Dorsolateral prefrontal cortex (tissue), 122 donors: ENCODE measurements at places on chromosomes 7 and 10.

DNA sequence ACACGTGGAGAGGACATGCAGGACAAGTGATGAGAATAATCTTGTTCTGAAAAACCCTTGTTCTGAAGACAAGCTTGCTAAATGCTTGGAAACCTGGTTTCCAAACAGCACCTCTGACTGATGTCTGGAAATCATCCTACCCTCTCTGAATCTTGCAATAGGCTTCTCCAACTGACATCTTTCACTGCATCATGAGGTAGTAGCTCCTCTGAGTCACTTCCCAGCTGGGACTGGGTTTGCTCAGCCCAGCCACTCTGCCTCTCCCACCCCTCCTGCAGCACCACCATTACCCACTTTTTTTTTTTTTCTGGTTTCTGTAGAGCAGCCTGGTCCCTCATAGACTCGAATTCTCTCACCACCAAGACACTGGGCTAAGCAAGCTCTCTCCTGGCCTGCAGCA is 919.8 kb downstream of the GRID1 start:
- DNase-seq: no peak

DNA sequence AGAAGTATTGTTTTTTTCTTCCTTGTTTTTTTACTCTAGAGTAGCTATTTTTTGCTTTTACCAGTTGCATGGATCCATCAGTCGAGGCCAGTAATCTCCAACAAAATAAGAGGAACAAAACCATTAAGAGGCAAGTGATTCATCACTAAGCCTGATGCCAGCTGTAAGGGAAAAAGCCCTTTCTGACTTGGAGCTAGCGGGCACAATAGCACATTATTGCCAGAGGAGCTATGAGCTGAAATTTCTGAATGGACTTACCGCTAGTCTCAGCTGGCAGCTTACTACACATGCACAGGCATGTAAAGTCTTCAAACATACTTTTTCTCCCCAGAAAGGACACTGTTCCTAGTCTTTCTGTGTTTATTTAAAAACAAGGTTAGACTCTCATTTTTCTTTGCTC is 41.6 kb upstream of the PTPRZ1 start:
- DNase-seq: no peak

- no peak for DNase-seq
Observed at GRCh38 chr7:135164357-135165061, 6.0 kb downstream of the CYREN start.

DNA sequence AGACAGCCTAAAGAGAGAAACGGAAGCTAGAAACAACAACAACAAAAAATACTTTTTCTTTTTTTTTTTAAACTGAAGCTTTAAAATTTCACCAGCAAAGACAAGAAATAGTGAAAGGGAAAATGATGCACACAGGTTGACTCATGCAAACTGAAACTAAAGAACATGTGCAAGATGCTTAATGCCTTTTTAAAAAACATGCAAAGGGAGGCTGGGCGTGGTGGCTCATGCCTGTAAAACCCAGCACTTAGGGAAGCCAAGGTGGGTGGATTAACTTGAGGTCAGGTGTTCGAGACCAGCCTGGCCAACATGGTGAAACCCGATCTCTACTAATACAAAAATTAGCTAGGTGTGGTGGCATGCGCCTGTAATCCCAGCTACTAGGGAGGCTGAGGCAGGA is 15.1 kb upstream of the CUBN start:
- no peak for DNase-seq

GRCh38 chr7:8177109-8177933 is 84.6 kb downstream of the ICA1 start:
- DNase-seq: no peak

DNA sequence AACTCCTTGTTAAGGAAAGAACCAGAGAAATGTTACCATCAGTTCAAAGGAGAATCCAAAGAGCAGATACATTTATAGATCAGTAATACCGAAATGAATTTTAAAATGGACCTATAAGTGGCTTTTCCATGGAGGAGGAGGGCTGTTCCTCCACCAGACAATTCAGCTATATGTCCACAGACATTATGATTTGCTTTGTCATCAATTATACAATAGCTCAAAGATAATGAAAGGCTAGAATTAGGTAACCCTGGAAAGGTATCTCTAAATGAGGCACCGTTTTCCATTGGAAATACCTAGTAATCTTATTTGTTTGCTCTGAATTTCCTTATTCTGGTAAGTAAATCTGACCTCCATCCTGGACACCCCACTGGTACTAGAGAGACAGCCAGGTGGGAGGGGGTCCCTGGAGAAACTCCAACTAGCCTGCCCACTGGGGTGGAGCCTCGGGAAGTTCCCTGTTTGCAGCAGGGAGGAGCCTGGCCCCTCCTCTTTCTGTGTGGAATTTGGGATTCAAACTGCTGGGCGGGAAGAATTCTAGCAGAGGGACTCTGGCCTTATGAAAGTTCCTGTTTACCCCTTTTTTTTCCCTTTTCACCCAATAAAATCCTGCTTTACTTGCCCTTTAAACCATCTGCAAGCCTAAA is 218.0 kb downstream of the PHF14 start:
- no peak for DNase-seq

GRCh38 chr10:102644646-102645387 is 538 bp downstream of the TRIM8 start:
- DNase-seq: peak; percentile 85

DNA sequence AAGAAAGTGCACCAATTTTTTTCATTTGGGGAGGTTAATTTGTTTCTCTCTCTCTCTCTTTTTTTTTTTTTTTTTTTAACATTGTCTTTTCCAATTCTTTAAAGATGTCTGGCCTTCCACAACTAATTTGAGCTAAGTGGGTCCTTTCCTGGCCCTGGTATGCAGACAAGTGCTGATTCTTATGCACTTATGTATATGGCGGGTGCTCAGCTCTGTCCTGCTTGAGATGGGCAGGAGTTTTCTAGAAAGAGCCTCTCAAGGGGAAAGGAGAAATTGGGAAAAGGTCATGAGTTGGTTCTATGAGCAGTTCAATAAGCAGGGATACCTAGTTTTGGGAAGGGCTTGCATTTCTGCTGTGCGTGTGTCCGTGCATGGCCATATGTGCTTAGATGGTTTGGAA is 67.8 kb upstream of the NPVF start:
- no peak for DNase-seq

GRCh38 chr7:150992833-150993302 is 2.1 kb downstream of the NOS3 start:
- DNase-seq: no peak

DNA sequence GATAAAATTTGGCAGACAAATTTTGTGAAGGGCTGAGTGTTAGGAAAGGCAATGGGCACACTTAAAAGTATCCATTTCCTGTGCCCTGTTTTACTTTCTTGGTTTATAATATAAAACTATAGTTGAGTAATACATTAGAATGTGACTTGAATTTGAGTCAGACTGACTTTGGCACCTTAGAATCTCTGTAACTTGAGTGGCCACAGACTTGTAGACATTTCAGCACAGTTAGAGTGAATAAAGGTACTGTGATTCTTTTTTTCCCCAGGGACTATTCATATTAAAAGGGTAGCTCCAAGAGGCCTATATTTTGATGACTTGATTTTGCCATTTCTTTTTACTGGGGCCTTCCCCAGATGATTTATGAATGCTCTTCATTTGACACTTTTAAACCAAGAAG is 22.4 kb downstream of the GBF1 start:
- DNase-seq: no peak

GRCh38 chr10:16653224-16653623 is 131.5 kb upstream of the C1QL3 start:
- DNase-seq: no peak

- no peak for DNase-seq
Observed at GRCh38 chr10:110808123-110808522, 63.6 kb upstream of the PDCD4 start.

DNA sequence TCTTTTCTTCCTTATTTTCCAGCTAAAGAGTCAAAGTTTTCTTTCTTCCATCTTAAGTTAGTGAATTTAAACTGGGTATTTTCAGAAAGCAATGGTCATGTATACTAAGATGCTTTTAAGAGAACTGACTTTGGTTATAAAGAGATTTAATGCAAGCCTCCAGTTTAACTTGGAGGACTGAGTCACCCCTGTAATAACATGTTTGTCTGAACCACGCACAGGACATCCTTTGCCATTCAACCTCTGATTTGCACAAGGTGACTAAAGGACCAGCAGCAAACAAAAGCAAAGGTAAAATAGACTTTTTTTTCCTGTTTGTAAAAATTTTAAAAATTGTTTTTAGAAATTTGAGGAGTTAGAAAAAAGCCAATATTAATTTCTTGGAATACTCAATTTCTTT is 2.9 kb downstream of the HYAL4 start:
- no peak for DNase-seq

DNA sequence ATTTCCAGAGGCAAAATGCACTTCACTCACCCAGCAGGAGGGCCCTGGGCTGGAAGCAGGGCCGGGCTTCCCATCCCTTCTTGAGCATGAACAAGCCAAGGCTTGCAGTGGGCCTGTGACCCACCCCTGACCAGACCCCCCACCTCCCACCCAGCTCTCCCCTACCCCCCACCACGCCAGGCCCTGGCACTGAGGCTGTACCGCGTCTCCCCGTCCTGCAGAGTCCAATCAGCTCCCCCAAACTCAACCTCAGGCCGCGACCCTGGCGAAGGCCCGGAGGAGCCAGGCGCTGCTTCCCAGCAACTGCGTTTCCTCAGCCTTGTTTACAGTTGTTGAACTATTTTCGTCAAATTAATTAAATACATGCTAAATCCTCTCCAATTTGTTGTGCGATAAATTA is 16.9 kb upstream of the MYL10 start:
- DNase-seq: no peak

DNA sequence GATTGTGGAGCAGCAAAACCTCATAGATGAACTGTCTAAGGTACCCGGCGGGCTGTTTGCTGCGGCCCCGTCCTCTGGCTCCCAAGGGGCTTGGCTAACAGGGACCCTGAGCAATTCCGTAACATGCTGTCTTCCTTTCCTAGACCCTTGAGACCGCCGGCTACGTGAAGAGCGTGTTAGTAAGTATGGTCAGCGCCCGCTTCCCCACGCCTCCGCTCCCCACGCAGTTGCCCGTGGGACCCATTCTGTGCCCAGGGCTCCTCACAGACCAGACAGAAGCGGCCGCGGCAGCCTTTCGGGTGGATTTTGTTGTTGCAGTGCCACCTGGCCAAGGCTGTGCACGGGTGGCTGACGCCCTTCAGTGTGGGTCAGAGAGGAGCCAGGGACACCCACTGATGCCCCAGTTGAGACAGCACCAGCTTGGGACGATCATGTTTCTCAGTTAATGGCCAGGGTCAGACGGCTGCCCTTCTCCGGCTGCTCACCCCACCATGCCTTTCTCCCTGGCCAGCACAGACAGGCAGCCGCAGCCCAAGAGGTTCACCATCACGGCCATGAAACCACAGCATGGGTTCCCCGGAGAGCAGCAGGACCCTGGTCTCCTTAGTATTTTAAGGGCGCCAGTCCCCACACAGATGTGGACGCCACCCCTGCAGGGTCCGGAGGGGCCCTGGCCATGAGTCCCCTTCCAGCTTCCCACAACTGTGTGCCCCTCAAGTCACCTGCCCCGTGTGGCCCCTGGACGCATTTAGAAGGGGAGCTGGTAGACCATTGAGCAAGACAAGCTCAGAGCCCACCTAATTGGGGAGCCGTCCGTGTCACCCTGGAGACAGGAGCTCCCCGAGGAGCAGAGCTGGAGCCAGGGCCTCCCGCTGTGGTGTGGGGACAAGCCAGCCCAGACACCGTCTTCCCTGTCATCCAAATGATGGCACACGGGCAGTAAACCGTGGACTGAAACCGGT is 49.4 kb upstream of the DPYSL4 start:
- no peak for DNase-seq

DNA sequence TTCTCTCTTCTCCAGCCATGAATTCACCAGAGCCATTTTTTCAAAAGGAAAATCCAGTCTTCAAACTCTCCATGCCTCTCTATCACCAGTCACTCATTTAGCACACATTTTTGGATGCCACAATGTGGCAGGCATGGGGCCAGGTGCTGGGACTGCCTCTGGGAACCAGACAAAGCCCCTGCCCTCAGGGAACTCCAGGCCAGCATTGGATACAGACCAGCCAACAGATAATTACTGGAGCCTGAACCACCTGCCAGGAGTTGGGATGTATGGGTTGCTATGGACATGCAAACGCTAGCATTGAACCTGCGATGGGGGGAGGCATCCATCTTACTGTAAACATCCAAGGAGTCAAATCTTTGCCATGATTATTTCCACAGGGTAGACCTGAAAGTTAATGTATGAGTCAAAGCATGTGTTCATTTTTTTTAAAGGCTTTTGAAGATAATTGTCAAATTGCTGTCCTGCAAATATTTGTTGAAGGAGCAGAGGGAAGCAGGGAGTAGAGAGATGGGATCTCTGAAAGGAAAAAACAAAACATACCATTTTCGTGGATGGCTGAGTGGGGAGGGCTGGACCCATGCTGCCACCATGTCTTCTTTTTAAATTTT is 43.2 kb downstream of the SRRM3 start:
- DNase-seq: no peak

- no peak for DNase-seq
Observed at GRCh38 chr10:69879634-69880257, 78.0 kb downstream of the COL13A1 start.

DNA sequence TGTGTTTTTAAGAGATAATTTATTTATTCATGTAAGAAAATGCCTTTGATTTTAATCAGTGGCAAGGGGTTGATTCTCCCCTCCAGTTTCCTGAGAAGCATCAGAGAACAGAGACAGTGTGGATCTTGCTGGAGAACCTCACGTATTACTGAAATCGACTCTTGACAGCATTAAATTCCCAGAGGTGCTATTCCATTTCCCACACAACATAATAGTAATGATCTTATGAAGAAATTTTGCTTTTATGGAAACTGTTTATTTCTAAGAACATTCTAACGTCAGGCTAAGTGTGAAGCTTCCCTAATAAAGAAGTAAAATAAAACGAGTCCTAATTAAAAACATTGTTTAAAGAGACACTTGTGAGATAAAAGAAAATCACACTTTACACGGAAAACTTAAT is 293.1 kb upstream of the NRP1 start:
- no peak for DNase-seq

DNA sequence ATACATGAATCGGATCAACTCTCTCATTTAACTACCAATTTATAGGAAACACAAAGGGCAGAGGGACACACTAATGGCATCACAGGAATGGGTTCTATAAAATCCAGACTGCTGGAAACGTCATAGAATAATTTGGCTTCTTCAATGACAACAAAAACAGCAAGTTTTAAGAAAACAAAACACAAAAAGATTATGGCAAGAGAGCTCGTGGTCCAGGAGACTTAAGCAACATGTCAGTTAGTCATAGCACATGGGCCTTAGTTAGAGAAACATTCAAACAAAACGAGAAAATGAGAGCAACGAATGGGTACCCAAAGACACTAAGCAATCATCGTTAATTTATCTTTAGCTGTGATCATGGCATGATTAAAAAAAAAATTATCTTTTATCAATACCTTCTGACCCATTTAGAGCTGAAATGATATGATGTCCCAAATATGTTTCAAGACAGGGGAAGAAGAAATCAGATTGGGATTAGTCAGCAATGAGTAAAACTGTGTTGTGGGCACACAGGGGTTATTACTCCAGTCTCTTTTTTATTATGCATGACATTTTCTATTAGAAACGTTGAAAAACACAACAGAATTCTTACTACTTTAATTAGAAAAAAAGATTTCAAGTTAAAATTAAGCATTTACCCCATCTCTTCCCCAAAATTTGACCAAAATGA is 28.3 kb downstream of the NCAPG2 start:
- no peak for DNase-seq
